NCI-H1092 (cell line): ENCODE measurements at places on chromosomes 7 and 10.

GRCh38 chr10:78742730-78743615 is 325.8 kb upstream of the ZMIZ1 start:
- no peak for DNase-seq

GRCh38 chr7:91420606-91421005 is 156.4 kb downstream of the FZD1 start:
- DNase-seq, result no peak

DNA sequence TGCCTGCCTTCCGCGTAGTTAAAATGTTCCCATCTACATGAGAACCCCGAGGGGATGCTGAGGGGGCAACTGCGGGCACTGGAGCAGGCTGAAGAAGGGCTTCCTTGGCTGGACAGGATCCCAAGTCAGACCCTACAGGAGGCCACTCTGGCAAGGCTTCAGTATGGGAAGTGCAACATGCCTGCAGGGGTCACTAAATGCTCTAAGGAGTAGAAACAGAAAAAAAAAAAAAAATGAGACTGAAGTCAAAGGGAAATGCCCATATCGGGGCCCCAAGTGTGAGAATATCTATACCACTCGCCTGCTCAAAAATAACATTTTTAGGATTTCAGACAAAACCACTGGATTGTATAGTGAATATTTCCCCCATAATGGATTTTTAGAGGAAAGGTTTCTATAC is 33.5 kb downstream of the FAM204A start:
- DNase-seq, result no peak

GRCh38 chr7:139095194-139095659 is 14.3 kb downstream of the ZC3HAV1 start:
- DNase-seq, result no peak

DNA sequence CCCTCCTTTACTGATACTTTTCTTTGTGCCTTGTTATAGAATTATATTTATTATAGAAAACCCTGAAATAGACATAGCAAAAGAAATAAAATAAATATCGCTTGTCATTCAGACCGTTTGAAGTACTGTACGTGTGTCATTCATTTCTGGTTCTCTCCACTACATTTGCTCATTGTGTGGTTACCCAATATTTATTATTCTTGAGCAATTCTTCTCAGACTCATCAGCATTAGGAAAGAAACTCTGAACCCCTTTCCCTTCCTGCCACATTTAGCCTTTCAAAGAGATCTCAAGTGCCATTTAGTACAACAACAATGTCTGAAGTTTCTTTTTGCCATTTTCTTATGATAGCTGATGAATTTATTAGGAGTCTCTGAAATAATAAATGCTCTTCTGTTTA is 154.1 kb downstream of the KIAA1217 start:
- no peak for DNase-seq
